ENCODE measurements at places on chromosomes 4 and X. TPM values are rescaled to one million over a fixed set of nuclear protein-coding genes. Genes with fewer than 3 reads are reported as not detected.

Gene HTN1
- total RNA-seq: not detected

- no peak for DNase-seq
Measured at GRCh38 chrX:72110051-72110875, 21.5 kb downstream of the RTL5 start.

DNA sequence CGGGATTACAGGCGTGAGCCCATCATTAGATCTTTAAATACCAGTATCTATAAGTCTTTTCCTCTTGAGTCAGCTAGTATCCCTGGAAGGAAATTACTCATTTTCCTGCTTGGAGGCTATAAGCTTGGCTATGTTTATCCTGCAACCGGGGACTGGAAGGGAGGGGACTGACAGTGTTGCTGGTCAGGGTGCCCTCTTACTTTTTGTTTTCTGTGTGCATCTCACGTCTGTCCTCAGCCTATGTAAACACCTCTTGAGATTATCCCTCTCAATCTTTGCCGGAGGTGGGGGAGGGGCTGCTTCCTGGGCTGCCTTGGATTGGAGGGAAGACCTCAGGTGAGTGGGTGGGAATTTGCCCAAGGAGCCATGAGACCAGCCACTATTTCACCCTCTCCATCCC, 37.0 kb downstream of the HTT start:
- no peak for DNase-seq

Gene SPOCK3
- total RNA-seq: not detected

- no peak for DNase-seq
Measured at GRCh38 chrX:32155044-32155638, 1056.2 kb downstream of the DMD start.

DNA sequence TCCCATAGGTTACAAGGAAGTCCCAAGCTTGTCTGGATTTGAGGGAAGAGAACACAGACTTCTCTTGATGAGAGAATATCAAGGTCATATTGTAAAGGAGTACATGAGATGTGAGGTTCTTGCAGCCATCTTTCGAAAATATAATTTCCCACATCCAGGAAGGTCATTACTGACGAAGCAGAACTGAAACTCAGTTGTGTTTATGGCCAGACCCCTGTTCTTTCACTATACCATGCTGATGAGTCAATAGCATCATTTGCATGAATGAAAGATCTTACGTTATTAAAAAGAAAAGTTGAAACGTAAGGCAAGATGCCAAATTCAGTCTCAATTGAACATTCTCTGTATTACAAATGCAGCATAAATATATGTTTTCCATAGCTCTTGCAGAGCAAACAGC, 14.2 kb upstream of the CCDC149 start:
- no peak for DNase-seq

GRCh38 chr4:185524888-185525863, 10.1 kb downstream of the PDLIM3 start:
- no peak for DNase-seq

- DNase-seq: no peak
Measured at GRCh38 chr4:89134775-89135319, 23.5 kb downstream of the TIGD2 start.

DNA sequence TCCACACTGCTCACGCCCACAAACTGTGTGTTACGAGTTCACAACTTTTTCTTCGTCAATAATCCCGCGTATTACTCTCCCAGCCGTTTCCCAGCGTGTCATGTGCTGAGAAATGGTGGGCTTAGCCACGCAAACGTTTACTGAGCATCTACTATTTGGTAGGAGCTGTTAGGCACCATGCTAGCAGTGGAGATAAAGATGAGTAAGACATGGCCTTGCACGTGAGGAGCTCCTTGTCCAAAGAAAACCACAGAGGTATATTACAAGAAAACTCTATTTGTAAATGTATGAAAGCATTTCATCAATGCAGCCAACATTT, 821 bp upstream of the TMEM128 start:
- DNase-seq: no peak

Gene PAPSS1
- total RNA-seq: 16.7 TPM

- no peak for DNase-seq
Measured at GRCh38 chrX:69813677-69814076, 197.8 kb downstream of the EDA start.

Gene NEIL3
- total RNA-seq: not detected

- no peak for DNase-seq
Measured at GRCh38 chr4:41069838-41070237, 144.5 kb downstream of the APBB2 start.

DNA sequence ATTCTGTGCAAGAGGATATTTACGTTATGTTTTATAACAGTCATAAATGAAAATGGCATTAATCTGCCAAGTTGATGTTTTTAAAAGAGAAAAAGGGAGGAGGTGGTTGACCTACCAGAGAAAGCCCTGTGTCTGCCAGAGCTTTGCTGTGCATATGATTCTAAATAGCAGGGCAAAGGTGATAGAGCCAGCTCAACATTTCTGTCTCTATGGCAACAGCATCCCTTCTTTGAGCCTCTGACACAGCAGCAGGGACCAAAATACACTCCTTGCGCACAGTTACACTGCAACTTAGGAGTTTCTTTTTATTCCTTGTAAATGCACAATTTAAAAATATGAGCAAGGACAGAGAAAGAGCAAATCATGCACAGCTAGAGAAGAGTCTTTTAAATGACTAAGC, 133.3 kb upstream of the RAI2 start:
- no peak for DNase-seq

GRCh38 chr4:143486314-143486713, 27.2 kb upstream of the SMARCA5 start:
- no peak for DNase-seq

GRCh38 chr4:155618183-155618838, 48.3 kb upstream of the GUCY1A1 start:
- DNase-seq: no peak

DNA sequence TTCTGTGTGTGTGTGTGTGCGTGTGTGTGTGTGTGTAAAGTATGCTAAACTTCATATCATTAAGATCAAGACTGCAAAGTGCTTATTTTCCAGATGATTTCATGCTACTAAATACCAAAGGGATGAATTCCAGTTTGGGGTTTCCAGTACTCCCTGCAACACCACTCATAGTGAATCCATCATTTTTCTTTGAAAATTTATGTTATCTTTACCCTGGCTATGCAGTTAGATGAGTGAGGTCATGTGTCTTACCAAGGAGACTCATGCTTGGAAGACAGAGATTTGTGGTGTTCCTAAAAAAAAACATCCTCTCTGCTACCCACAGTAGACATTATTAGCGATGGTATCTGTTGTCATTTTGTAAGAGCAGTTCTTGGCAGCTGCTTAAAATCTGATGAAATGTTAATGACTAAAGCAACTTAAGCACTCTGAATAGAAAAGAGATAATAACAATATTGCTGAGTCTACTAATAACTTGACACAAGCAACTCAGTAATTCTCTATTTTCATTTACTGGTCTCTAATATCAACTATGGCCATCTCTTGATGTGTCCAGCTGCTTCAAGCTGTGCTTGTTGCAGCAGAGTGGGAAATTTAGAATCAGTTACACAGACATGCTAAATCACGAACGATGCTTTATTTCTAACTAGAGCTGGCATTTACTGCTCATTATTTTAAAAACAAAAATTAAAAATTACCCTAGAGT, 1953.0 kb upstream of the IGFBP7 start:
- DNase-seq: no peak

DNA sequence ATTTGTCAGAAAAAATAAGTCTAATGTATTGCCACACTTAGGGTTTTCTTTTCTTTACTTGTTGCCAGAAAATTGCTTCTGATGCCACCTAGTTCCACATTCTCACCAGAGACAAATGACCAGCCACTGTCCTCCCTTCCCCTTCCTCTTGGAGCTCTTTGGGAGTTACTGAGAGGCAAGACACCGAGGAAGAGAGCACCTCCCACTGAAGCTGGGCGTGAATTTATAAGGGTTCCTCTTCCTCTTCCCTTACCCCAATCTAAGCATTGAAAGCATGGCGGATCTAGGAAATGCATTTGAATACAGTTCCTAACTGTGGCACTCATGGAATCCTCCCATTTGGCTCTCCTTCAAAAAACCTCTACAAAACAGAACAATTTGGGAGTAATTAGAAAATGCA, 30.0 kb downstream of the ANXA3 start:
- DNase-seq: no peak

Gene CT45A10
- not detected for total RNA-seq

Gene HSFX1
- total RNA-seq: 2.3 TPM

- no peak for DNase-seq
Measured at GRCh38 chrX:45667666-45668065, 467.0 kb upstream of the DIPK2B start.

DNA sequence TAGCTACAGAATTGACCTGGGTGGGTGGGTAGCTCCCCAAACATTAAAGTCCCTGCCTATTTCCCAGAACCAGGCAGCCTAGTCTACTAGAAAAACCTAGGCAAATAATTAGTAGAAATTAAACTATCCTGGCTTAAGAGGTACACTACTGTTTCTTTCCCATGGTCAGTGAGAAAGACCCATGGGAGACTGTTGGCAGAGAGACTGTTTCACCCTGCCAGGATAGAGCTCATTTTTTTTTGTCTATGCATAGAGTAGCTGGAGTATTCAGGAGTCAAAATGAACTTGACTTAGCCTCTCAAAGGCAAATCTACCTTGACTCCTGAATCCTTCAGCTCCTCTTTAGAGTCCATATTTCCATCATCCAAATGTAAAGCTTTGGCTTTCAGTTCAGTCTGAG, 107.0 kb upstream of the AR start:
- DNase-seq: no peak

Gene TAF7L
- not detected for total RNA-seq

Gene KIAA1210
- 0.03 TPM for total RNA-seq

GRCh38 chr4:77599378-77599777, 6.2 kb upstream of the CXCL13 start:
- DNase-seq: no peak

DNA sequence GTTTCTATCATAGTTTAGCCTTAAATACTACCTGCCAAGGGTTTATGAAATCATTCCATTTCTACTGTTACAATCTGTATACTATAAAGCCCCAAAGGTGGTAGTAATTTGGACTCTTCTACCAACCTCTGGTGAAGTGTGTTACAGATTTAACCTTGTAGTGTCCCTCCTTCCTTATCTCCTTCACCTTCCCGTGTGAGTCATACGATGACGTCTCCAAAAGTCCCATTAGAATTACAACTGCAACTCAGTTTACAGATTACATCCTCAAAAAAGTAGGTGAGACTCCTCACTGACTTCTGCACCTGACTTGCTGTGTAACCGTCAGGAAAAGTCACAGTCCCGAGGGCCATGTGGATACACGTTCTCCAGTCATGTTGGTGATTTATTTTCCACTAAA, 219.0 kb downstream of the DCTD start:
- no peak for DNase-seq

DNA sequence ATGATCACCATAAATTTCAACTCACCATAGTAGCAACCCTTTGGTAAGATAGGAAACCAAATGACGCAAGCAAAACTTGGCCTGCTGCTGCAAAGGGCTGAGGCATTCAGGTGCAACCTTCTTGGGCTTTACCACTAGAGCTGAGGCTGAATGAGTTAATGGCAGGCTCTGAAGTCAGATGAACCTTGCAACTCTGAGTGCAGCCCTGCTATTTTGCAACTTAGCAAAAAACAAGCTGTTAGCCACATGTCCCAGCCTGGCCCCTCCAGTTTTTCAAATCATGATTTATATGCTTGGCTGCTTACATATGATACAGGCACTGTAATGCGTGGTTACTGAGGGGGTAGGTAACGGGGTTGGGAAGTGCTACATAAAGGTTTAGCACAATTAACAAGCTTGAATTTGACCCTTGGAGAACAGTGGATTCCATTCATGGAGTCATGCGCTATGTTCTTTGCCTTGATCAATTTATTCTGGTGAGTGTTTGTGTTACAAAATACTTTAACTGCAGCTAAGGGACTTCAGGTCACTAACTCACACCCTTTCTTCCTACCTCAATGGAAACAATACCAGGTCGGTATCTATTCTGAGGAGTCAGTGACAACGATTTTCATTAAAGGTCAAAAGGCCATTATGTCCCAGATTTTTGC, 80.5 kb upstream of the PPARGC1A start:
- DNase-seq: no peak

DNA sequence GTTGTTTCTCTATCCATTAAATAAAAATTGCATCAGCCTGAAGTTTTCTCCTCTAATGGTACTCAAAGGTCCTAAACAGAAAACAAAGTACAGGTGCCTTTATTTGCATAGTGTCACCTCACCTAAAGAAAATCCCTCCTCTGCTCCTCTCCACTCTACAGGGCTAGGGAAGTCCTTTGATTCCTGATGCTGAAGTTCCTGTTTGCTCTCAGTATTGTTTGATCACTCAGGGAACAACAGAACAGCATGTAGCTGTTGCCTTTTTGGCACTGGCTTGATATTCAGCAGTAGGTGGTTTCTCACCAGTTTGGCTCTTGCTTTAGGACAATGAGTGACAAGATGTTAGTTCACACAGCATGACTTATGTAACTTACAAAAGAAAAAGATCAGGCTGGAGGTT, 156.2 kb upstream of the SLC7A11 start:
- DNase-seq: no peak

DNA sequence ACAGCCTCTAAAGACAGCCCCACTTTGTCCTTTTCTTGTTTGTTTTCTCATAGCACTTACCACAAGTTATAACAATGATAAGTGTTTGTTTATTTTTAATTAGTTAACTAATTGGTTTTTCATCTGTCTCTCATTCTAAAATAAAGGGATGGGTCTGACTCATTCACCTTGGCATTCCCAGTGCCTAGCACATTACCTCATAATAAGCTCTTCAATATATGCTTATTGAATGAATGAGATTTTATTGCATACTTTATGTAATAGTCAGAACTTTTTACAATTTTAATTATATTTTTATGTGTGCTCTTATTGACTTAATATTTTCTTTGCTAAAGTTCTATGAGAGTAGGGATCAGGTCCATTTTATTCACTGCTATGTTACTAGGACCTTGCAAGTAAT, 22.8 kb upstream of the PRKG2 start:
- no peak for DNase-seq

DNA sequence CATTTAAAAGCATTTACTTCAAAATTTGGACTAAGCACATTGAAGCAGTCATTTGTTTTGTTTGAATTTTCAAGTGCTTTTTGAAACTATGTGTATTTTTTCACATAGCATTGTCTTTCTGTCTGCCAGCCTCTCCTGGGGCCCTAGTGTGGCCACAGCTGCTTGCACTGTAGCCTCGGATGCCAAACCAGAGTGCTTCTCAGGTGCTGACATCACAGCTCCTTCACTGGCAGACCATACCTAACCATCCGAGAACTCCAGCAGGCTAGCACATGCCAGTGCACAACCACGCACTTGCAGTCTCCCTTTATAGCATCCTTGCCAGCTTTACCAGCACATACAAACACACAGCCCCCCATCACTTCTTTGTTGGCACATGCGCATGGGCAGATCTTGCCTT, 1019.7 kb downstream of the STPG2 start:
- DNase-seq: no peak

Gene UGT2B7
- not detected for total RNA-seq

DNA sequence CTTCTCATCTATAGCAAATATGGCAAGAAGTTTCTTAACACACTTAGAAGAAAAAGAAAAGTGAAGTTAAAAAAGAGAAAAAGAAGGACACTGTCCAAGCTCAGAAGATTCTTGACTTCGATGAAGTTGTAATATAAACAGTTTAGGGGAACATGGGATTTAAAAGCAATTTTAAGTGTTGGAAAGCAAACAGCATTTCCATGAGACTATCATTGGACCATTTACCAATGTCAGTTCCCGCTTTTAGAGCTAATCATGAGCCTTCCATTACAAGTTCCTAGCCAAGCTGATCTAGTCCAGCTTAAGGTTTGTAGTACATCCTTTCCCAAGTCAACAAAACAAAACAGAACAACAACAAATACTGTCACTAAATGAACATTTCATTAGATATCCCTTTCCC, 45.1 kb upstream of the FGF2 start:
- no peak for DNase-seq

Gene SMARCA5
- 26.3 TPM for total RNA-seq

- DNase-seq: no peak
Measured at GRCh38 chr4:124085561-124086180, 626.9 kb downstream of the ANKRD50 start.
